ENCODE measurements at places on chromosomes 1 and 21. TPM values are rescaled to one million over a fixed set of nuclear protein-coding genes. Genes with fewer than 3 reads are reported as not detected.

- H3K4me3 ChIP-seq, result no peak overlapping the region
- peaks cover 18% of the 10 kb centered on the region for H3K27me3 ChIP-seq
- H3K4me1 ChIP-seq, result no peaks in the 10 kb centered on the region
- no peak overlapping the region for H3K27ac ChIP-seq
Observed at GRCh38 chr1:90707363-90707710, 9.8 kb downstream of the BARHL2 start.

PDZK1IP1 gene
- not detected for polyA plus RNA-seq

DNA sequence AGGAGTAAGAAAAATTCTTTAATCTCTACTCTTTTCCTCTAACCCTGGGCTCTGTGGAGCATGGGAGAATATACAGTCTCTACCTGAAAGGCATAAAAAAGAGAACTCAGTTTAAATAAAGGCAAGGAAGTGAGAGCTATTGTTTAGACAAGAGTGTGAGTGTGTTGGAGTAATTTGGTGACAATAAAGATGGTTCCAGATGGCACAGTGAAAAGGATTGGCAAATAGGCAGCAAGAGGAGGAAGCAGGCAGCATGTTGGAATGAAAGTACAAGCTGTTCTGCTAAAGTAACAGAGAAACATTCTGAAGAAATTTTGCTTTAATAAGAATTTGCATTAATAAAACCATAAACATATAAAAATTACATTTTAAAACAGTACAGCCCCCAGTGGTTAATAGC is 163.4 kb downstream of the DNM3 start:
- no peak for DNase-seq
- H3K27me3 ChIP-seq, result no peaks in the 10 kb centered on the region
- no peaks in the 10 kb centered on the region for H3K36me3 ChIP-seq
- no peaks in the 10 kb centered on the region for H3K4me1 ChIP-seq
- no peak overlapping the region for H3K27ac ChIP-seq

GRCh38 chr21:31340942-31341487 is 3.0 kb downstream of the TIAM1 start:
- H3K4me3 ChIP-seq, result no peak overlapping the region
- H3K27ac ChIP-seq, result no peak overlapping the region
- DNase-seq, result no peak
- no peaks in the 10 kb centered on the region for H3K27me3 ChIP-seq

- no peaks in the 10 kb centered on the region for H3K27me3 ChIP-seq
- H3K36me3 ChIP-seq, result no peaks in the 10 kb centered on the region
- no peak overlapping the region for H3K27ac ChIP-seq
Observed at GRCh38 chr1:115982400-115982799, 6.1 kb downstream of the SLC22A15 start.

DNA sequence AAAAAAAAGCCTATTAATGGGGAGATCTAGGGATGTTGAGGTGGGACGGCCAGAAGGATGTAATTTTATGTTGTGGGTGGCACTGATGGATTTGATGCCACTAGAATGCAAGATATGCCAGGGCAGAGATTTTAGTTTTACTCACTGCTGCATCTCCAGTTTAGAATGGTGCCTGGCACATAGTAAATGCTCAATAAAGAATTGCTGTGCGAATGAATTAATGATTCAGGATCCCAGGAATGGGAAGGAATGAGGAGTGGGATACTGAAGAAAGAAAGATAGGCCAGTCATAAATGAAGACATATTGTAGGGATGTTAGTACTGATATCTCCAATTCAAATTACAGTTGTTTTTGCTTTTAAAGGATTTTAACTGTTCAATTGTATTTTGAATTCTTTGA is 72.6 kb downstream of the CAMTA1 start:
- H3K27me3 ChIP-seq, result no peaks in the 10 kb centered on the region
- H3K4me3 ChIP-seq, result no peak overlapping the region
- no peak overlapping the region for H3K27ac ChIP-seq
- DNase-seq, result no peak
- H3K36me3 ChIP-seq, result no peaks in the 10 kb centered on the region

DNA sequence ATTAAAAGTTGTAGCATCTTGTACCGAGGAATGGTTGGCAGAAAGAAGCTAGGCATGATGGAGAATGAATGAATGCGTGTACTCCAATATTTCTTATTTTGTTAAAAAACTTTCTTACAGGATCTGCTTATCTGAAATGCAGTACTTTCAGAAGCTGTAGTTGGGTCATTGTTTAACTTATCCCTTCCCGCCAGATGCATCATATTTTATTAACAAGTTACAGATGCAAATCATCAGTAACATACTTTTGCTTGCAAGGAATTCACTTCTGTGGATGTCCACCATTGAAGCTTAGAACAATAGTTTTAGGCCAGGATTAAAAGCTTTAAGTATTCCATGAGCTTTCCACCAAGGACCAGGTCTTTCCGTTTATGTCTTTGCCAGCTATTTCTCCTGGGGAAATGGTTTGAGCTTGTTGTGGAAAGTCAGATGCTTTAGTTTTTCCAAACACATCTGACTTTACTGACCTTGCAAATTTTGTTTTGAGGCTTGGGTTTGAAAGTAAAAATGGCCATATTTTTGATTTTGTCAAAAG is 65.4 kb downstream of the PATJ start:
- no peaks in the 10 kb centered on the region for H3K4me1 ChIP-seq
- H3K4me3 ChIP-seq, result no peak overlapping the region
- H3K27ac ChIP-seq, result no peak overlapping the region
- H3K36me3 ChIP-seq, result no peaks in the 10 kb centered on the region

DNA sequence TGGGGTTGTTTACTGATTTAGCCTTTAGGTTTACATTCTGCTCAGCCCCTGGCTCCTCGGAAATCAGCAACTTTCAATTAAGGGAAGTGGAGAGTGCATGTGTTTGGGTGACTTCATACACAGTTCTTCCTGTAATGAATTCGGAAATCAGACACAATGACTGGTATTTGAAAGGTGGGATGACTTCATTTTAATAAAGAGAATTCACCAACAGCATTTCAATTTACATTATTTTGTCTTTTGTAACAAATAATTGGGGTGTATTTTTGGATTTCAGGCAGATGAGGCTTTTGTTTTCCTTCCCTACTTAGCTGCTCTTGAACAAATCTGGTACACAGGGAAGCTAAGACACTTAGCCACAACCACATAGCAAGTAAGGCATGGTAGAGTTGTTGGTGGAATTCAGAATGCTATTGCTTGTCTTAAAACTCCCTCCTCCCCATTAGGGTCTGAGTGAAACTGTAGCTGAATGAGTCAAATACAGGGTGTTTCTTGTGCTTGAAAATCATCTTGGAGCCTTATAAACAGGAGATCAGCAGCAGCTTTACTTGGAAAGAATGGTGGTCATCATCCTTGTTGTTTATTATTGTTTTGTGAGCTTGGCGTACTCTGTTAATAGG is 917 bp downstream of the STX12 start:
- H3K4me1 ChIP-seq, result peaks cover 6% of the 10 kb centered on the region
- no peaks in the 10 kb centered on the region for H3K27me3 ChIP-seq
- peak overlapping the region; percentile 89 for H3K27ac ChIP-seq
- DNase-seq, result no peak

DNA sequence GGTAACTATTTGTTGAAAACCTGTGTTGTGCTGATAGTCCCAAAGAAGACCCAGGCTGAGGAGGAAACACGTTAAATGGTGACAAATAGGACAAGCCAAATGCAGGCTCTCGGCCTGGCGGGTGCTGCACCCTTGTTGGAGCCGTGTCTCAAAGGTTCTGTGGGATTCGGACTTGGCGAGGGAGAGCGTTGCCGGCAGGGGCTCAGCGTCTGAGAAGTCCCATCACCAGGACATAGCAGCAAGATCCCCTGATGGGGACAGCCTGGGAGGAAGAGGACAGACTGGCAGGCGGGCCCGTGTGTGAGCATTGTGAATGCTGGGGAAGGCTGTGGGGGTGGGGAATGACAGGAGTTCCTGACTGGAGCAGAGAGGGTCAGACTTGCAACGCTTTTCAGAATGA is 142.5 kb downstream of the PGBD5 start:
- DNase-seq, result no peak
- H3K4me3 ChIP-seq, result no peak overlapping the region

BTBD19 gene
- 0.18 TPM for polyA plus RNA-seq
